CD4-positive, alpha-beta T cell treated with Interleukin-1 beta for 1 hour (primary cell): ENCODE measurements at places on chromosomes 13 and 19.

DNA sequence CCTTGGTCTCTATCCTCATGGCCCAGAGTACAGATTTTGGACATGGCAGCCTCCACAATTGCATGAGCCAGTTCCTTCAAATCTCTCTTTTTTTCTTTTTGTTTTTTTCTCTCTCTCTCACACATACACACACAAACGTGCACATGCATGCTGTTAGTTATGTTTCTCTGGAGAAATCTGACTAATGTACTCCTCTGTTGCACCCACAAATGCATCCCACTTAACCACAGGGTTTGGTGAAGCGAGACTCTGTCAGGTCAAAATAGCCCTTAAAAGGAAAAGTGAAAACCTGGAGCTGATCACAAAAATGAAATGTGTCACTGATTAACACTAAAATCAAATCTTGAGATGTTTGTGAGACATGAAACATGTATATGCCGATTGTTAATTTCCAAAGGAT, 374.6 kb upstream of the ARGLU1 start:
- DNase-seq: no peak

- no peak for DNase-seq
These were observed 489.2 kb upstream of the NBEA start for GRCh38 chr13:34452831-34453230.

DNA sequence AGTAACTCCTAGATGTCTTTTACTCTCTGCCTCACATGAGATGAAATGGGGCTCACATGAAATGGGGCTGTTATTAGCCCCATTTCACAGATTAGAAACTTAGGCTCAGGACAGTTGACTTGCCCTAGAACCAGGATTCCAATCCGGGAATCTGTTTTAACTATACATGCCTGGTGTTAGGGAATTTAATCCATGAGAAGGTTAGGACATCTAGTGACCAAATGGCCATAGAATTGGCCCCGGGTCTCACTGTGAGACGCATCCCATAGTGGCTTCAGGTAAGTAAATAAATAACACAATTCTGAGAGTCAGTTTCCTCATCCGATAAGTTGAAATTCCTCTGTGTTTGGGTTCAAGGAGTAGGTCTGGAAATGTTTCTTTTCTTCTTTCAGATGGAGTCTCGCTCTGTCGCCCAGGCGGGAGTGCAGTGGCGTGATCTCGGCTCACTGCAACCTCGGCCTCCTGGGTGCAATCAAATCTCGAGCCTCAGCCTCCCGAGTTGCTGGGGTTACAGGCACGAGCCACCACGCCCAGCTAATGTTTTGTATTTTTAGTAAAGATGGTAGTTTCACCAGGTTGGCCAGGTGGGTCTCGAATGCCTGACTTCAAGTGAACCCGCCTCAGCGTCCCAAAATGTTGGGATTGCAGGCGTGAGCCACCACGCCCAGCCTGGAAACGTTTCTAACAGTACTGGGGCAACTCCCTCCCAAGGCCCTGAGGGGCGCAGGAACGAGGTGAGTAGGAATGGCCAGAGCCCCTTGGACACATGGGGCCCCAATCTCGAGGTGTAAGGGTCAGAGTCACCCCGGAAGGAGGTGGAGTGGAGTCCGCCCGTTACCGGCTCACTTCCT, 1.2 kb upstream of the ZNF574 start:
- peak; percentile 9 for DNase-seq

GRCh38 chr13:111604097-111604496, 283.7 kb downstream of the TEX29 start:
- no peak for DNase-seq

- no peak for DNase-seq
These were observed 4.7 kb upstream of the ZNF813 start for GRCh38 chr19:53462861-53463260.

- no peak for DNase-seq
These were observed 1617.1 kb downstream of the PCDH9 start for GRCh38 chr13:65613004-65613403.

DNA sequence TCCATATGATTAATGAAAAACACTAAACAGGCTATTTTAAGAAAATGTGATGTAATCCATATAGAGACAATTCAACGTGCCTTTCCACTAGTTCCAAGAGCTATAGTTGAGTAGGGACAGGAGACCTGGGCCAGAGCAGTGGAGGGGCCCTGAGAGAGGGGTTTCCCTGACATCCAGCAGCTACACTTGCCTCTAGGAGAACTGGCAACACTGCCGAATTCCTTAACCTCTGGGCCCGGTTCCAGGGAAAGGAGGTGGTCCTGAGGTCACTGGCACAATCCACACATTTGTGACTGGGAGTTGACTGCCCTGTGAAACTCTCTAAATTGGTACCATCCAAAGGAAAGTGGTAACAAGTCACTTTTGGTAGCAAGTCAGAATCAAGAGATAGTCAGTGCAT, 264.4 kb downstream of the DCLK1 start:
- no peak for DNase-seq

GRCh38 chr13:51663973-51664957, 80.0 kb downstream of the WDFY2 start:
- no peak for DNase-seq
